ENCODE measurements at places on chromosomes 16 and 17. TPM values are rescaled to one million over a fixed set of nuclear protein-coding genes. Genes with fewer than 3 reads are reported as not detected.

CCL14 gene
- total RNA-seq: 43.3 TPM

HSF5 gene
- total RNA-seq: 0.09 TPM

MLKL gene
- 12.8 TPM for total RNA-seq

NPIPA5 gene
- total RNA-seq: 15.9 TPM

IL34 gene
- total RNA-seq: 3.5 TPM

HASPIN gene
- 0.32 TPM for total RNA-seq

KRT39 gene
- total RNA-seq: not detected

PRR35 gene
- total RNA-seq: not detected

MEIOB gene
- 0.17 TPM for total RNA-seq

CUEDC1 gene
- total RNA-seq: 36.9 TPM

TP53TG3C gene
- not detected for total RNA-seq

ACE gene
- 22.8 TPM for total RNA-seq

TLCD1 gene
- total RNA-seq: 6.3 TPM

RGS11 gene
- total RNA-seq: 6.7 TPM

PABPN1L gene
- total RNA-seq: not detected

CSH1 gene
- total RNA-seq: not detected

CDT1 gene
- 3.2 TPM for total RNA-seq

GAS2L2 gene
- total RNA-seq: not detected

SLFN14 gene
- not detected for total RNA-seq

MILR1 gene
- 8.3 TPM for total RNA-seq

EVPL gene
- total RNA-seq: 14.9 TPM

KRTAP4-5 gene
- total RNA-seq: not detected

ZNF750 gene
- not detected for total RNA-seq

OR3A3 gene
- total RNA-seq: not detected

ABCC12 gene
- total RNA-seq: 0.69 TPM
